ENCODE measurements at places on chromosomes 13 and 19.

GRCh38 chr19:41866284-41866683 is 6.2 kb downstream of the RPS19 start:
- no peak for DNase-seq

DNA sequence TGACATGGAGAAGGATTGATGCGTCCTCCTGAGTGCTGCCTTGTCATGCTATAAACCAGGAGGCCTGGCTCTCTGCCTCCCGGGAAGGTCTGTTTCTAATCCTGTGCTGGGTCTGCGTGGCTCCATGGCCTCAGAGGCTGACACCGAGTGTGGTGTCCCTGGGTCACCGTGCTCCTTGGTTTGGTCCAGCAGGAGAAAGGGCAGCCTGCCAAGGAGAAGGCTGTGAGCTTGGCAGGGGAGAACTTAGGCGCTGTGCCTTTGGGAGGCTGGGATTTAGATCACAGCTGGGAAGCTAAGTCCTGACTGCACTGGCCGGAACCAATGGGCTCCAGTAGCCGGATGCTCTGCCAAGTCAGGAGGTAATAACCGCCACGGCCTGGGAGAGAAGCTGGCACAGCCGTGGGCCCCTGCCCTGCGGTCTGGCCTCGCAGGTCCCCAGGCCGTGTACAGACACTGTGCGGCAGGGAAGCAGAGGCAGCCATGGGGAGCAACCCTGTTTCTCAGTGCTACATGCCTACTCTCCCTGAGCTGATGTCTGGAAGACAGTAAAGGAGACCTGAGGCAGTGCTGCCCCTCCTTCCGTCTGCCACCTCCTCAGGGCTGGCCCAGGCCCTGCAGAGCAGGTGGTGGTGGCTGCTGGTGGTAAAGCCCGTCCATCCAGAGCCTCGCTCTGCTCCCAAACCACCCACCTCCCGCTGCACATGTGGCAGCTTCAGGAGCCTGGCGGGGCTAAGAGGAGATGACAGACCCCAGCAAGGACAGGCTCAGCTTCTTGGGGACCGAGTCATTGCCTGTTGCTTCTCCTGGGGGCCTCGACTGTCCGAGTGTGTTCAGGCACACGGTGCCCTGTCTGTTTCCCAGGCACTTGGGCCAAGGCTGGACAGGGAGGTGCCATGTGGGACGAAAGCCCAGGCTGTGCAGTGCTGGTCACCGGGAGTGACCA is 44.9 kb downstream of the C13orf46 start:
- no peak for DNase-seq

DNA sequence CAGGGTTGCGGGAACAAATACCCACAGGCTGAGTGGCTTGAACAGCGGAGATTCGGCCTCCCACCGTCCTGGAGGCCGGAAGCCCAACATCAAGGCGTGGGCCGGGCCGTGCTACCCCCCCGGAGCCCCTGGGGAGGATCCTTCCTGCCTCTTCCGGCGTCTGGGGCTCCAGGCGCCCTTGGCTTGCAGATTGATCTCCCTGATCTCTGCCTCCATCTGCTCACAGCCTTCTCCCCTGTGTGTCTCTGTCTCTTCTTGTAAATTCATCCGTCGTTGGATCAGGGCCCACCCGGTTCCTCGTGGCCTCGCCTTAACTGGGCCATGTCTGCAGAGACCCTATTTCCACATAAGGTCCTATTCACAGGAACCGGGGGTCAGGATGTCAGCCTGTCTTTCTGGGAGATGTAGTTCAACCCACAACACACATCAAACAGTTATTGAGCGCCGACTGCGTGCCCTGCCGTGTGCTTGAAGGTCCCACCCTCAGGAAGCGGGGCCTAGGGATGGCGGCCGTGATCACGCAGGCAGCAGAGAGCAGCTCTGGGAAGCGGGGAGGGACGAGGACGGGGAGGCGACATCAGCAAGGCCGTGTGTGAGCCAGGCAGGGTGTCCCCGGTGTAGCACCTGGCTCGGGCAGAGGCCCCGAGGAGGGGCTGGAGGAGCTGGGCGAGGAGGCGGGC is 21.3 kb downstream of the HCN2 start:
- no peak for DNase-seq

DNA sequence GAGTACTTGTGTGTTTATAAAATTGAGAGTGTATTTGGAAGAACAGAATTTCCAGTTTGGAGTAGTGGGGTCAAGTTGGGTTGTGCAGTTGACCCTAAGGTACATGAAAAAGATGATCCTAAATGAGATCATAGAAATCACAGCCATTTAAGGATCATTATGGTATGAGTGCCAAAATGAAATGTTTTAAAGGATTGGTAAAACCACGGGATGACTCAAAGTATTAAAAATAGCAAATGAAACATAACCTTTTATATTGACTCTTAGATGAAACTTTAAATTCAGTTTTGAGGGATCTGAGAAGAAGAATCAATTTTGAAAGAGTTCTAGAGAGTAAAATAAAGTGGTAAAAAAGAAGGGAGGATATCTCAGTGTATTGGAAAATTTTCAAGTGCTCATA is 773.8 kb downstream of the GPC5 start:
- DNase-seq = no peak
